ENCODE measurements at places on chromosomes 7 and 10. TPM values are rescaled to one million over a fixed set of nuclear protein-coding genes. Genes with fewer than 3 reads are reported as not detected.

GRCh38 chr7:100090527-100091410 is 2.0 kb downstream of the COPS6 start:
- DNase-seq = no peak

The CUBN gene
- polyA plus RNA-seq = 237 TPM

- DNase-seq = no peak
Observed at GRCh38 chr10:78706726-78707540, 361.8 kb upstream of the ZMIZ1 start.

The PRR15 gene
- polyA plus RNA-seq = 4.2 TPM

The KIF11 gene
- polyA plus RNA-seq = 36.9 TPM

The DLG5 gene
- polyA plus RNA-seq = 35.7 TPM

- no peak for DNase-seq
Observed at GRCh38 chr10:17101910-17102266, 27.7 kb downstream of the CUBN start.

DNA sequence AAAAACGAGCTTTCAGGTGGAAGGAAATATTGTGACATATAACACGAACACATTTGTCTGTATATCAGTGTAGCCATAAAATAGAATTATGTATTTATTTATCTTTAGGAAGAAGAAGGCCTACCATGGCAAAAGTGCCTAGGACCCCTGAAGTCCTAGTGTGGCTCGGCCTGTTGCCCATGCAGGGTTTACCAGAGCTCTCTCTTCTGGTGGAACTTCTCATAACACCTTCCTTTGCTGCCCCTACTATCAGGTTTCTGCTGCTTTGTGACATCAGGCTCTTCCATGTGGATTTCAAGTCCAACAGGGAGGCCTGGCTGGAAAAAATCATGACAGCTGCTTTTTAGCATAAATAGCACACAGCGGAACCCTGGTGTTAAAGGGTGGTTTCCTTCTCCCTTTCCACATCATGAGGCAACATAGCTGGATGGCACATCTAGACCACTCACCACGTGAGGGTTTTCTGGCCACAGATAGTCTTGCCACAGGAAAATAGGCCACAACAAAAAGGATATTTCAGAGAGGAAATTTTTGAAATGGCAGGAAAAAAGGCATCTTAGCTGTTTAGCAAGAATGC is 44.8 kb upstream of the ADO start:
- no peak for DNase-seq

The PCLO gene
- polyA plus RNA-seq = 8.3 TPM

DNA sequence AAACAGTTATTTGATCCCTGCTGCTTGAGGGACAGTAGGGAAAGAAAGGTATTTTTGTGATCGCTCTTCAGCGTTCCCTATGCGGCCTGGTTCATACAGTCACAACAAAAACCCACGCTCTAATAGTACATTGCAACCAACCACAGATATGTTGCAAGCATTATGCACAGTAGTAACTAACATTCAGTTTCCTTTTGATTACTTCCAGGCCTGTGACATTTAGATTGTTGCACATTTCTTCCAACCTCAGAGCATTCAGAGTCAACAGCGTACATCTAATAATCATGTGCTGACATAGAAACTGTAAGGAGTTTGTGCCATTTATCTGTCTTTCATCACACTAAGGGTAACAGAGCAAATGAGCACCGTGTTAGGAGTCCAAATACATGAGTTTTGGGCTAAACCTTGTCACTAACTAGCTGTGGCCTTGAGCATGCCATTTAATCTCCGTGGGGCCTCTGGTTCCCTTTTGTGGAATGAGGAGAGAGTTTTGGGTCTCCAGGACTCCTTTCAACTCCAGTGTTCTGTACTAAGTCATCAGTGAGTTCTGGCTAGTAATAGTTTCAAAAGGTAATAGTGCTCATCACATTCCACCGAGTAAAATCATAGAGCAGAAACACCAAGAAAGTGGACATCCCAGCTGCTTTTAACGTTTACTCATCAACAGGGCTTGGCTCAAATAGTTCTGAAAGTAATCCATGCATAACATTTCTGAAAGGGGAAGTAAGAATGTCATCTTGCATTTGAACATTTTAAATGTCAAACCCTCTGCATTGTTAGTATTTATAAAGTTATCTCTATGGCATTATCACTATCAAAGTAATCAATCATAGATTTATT is 99.0 kb upstream of the FZD1 start:
- DNase-seq = no peak

DNA sequence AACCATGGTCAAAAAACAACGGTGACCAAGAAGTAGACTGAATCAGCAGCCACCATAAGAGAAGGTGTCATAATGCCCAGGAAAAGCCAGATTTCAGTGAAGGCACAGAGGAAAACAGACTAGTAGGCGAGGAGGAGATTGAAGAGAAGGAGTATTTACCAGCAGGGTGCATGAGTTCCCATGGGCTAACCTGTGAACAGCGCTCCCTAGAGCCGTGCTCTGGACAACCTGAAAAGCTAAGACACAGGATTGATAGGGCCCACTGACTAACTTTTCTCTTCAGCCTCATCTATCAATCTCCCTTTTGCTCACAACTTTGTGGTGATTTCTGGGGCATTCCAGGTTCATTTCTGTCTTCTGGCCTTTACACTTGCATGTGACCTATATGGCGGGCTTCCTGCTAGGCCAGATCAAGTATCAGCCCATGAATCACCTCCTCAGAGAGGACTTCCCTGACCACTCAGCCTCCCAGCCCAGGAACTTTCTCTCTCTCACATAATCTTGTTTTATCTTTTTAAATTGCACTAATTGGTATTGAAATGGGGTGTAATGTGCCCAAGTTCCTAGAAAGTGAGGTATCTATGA is 12.8 kb downstream of the ANKRD22 start:
- DNase-seq = no peak

GRCh38 chr7:121755818-121756552 is 117.0 kb upstream of the PTPRZ1 start:
- DNase-seq = no peak

The NRP1 gene
- polyA plus RNA-seq = 165 TPM

DNA sequence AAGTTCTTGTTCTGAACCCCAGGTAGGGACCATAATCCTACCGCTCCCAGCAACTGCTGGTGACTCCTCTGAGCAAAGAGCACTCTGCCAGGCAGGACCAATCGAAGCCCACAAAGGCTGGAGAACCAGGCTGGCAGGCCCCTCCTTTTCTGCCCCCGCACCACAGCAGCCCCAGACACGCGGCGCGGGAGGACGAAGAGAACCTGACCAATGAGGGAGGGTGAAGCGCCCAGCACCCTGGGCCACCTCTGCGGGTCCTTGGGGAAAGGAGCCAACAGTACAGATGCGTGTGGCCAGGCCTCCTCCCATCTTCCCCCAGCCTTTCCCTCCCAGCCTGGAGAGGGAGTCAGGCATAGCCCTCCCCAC is 25.9 kb downstream of the CTBP2 start:
- no peak for DNase-seq

The LIPK gene
- polyA plus RNA-seq = not detected

- no peak for DNase-seq
Observed at GRCh38 chr10:7428673-7429350, 18.0 kb upstream of the SFMBT2 start.

GRCh38 chr7:80902716-80903308 is 16.0 kb downstream of the SEMA3C start:
- no peak for DNase-seq

GRCh38 chr7:91835826-91836368 is 44.6 kb downstream of the MTERF1 start:
- no peak for DNase-seq
